Osteoblast (primary cell): ENCODE measurements at places on chromosomes 13 and 19.

GRCh38 chr19:40177286-40178070, 13.7 kb upstream of the MAP3K10 start:
- DNase-seq: no peak

DNA sequence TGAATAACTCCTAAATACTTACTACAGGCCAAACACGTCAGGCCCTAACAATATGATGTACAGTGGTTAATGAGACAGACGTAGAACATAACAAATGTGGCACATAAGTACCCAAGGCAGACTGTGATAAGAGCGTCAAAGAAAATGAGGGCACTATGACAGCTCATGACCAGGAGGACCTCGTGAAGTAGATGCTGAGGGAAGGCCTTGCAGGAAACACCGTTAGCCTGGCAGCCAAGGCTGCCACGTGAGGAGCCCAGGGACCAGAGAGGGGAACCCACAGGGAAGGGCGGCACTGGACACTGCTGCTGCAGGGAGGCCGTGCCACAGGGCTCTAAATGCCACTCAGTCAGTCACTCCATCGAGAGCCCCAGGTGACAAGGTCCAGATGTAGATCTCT, 5.7 kb downstream of the TUBGCP3 start:
- DNase-seq: no peak

- peak; percentile 73 for DNase-seq
Observed at GRCh38 chr13:102402290-102402689, 442 bp upstream of the FGF14 start.

DNA sequence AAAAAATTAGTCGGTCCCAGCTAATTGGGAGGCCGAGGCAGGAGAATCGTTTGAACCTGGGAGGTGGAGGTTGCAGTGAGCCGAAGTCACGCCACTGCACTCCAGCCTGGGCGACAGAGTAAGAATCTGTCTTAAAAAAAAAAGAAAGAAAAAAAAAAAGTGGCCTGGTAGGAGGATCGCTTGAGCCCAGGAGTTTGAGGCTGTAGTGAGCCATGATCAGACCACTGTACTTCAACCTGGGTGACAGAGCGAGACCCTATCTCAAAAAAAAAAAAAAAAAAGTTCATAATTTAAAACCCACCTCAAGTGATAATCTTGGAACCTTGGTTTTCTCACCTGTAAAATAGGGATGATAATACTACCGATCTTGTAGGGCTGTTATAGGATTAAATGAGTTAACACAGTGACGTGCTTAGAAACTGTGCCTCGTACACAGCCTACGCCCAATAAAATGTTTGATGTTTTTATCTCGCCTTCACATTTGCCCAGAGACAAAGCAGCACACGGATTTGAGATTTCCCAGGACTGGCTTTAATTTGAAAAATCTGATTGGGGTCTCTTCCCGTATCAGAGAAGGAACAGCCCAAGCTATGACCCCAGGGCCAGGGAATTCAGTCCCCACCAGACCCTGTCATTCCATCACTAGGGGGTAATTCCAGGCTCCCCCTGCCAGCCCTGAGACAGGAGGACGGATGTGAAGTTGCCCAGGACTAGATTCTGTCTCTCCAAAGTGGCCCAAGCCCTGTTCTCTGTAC, 3.6 kb downstream of the SERTAD1 start:
- no peak for DNase-seq

DNA sequence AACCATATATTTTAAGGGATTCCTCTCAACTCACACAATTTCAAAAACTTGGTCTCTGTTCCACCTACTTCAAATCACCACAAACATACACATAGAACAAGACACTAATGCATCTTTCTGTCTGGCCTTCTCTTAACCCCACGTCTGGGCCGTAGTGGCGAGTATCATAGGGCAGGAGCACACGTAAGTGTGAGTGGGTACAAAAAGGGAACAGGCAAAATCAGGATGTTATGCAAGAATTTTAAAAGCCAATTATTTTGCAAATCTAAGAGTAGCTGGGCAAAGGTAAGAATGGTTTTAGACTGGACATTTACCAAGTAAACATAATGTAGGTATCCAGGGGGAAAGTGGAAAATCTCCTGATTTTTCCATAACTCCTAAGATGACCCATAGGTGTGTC, 35.1 kb downstream of the MTMR6 start:
- DNase-seq: no peak

- peak; percentile 58 for DNase-seq
Observed at GRCh38 chr19:18712981-18713380, 29.5 kb downstream of the CRTC1 start.

- DNase-seq: no peak
Observed at GRCh38 chr13:30666113-30666512, 48.4 kb downstream of the USPL1 start.

- DNase-seq: no peak
Observed at GRCh38 chr19:39599116-39599515, 3.2 kb upstream of the LGALS13 start.

DNA sequence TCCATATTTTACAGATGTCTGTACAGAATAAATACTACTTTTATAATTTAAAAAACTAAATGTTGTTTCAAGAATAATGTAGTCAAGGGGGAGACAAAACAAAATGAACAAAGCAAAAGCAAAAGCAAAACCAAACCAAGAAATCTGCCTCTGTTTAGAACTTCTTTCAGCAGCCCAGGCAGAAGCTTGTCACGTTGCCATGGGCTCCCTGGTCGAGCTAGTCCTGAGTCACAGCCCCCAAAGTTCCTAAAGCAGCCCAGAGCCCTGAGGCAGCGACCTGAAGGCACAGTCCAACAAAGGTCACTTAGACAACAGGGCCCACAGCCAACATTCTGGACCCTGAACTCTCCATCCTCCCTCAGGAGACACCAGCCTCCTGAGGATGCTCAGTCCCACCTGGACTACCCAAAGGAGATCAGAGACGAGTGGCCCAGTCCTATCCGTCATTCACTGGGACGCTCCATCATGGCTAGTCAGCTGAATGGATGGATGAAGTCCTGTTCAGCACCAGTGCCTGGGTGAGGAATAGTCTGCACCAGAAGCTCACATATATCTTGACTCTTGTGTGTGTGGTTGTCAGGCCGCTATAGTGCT, 41.7 kb downstream of the SIAH3 start:
- no peak for DNase-seq

- DNase-seq: peak; percentile 95
Observed at GRCh38 chr13:110116072-110116487, 190.9 kb downstream of the COL4A1 start.
